ENCODE measurements at places on chromosomes 12 and 14.
A peak's percentile ranks its signal among the peaks of the same experiment; 100 is the strongest.

GRCh38 chr12:77049767-77050353 lies 15.5 kb downstream of the E2F7 start:
- DNase-seq: no peak

GRCh38 chr12:109607618-109608017 lies 34.0 kb downstream of the MVK start:
- DNase-seq: no peak

DNA sequence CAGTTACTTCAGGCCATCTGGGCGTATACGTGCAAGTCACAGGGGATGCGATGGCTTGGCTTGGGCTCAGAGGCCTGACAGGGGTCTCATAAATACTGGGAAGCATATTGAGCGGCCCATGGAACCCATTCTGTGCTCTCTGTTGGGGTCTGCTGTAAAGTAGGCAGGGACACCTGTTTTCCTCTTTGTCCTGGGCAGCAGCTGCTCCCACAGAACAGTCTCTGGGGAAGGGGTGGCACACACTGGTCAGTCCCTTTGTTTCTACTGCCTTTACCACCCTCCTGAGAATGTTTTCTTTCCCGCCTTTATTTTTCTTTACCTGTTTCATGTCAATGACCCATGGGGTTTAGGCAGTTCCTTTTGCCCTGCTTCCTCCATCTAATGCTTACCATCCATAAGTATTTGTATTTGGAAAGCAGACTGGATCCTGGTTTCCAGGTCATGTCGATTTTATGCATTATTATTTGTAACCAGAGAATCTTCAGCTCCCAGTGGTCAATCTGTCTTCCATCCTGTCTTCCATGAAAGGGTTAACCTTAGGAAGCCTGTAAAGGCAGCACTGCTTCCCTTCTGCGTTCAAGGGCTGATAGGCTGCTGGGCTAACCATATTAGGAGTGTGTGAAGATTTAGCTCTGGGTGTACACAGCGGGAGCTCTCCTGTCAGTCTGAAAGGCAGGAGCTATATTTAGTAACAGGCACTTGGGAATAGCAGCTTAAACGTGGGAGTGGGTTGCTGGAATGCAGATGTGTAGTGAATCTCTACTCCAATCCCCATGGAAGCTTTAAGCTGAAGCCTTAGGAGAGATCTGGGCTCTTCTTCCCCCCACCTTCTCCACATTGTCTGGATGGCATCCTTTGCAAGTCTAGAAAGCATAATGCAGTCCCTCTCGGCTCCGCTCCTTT lies 124.0 kb downstream of the DYRK2 start:
- peak; percentile 37 for DNase-seq

GRCh38 chr12:69039911-69040310 lies 106.9 kb upstream of the CPM start:
- no peak for DNase-seq

DNA sequence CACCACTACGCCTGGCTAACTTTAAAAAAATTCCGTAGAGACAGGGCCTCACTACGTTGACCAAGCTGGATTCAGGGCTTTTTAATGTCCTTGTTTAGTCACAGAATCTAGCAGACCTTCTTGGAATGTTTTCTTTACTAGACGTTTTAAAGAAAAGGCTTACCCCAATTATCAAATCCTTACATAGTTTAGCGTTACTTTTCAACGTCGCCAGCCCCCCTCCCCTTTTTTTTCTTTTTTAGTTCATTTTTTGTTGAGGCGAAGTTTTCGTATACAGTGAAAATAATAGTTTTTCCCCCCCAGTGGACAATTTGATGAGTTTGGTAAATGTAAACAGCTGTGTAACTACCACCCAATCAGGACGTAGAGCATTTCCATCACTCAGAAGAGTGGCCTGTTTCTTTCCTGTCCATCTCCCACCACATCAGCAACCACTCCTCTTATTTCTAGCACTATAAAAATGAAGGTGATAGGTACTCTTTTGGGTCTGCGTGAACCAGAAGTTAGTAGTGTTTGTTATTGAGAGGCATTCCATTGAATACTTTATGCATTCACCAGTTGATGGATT lies 753 bp upstream of the DLGAP5 start:
- no peak for DNase-seq

DNA sequence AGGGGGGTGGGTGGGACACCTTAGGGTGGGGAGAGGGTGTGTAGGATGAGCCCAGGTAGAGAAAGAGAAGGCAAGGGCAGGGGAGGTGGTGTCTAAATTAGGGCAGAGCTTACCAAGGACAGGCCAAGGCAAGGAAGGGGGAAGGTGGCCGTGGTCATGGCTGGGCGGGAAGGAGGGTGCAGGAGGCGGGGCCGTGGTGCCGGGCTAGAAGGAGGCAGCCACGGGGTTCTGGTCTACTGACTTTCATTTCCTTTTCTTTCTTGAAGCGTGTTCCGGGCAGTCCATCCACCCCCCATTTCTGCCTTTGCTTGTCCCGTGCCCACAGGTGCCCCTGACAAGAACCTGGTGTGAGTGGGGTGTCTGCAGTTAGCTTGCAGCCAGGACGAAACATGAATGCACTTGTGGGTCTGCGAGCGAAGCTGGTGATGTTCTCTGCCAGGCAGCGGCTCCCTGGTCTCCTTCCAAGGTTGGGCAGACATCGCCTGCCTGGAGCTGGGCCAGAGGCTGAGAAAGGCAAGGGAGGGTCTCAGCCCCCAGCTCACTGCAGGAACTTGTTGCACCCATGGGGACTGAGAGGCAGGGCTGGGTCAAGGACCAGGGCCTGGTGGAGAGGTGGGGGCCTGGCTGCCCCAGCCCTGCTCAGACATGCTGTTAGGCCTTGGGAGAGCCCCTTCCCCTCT lies 58.2 kb downstream of the KIF26A start:
- DNase-seq: no peak

DNA sequence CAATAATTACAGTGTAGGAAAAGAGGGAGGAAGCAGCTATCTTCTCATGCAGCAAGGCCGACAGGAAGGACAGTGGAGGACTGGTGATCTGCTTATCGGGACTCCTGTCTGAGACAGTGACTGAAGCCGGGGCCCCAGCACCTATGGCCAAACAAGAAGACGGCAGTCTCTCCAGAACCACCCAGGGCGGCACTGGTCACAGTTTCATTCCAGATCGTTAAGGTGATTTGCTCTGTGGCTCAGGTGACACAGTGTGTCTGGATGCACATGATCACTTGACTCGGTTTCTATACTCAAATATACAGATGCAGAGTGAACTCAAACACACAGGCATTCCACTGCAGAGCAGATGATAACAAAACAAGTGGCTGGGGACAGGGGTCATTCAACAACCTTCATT lies 52.1 kb upstream of the CORO1C start:
- no peak for DNase-seq

DNA sequence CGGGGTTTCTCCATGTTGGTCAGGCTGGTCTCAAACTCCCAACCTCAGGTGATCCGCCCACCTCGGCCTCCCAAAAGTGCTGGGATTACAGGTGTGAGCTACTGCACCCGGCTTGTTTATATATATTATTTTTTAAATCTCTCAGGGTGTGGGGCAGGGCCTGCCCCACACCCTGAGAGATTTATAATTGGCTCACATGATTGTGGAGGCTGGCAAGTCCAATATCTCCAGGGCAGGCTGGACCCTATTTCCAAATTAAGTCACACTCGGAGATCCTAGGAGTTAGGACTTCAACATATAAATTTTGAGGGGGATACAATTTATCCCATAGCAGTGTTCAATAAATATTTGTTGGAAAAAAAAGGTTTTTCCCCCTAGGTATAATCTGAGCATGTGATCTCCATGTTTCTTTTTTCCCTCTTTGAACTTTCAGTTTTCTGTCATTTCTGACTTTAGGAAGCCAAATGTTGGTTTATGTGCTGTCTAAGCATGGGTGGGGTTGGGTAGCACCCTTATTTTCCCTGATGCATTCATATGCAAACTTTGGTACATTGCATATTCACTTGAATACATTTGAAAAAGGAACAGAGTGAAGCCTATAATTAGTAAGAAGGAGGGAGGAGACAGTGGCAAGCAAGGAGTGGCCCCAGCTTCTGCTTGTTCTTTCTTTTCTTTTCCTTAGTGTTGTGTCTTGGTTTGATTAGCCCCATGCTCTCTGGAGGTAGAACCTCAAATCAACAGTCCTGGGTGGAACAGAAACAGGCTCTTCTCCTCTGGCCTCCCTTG lies 8.7 kb upstream of the A2ML1 start:
- DNase-seq: no peak

GRCh38 chr14:60926002-60926401 lies 54.9 kb downstream of the TRMT5 start:
- DNase-seq: no peak

DNA sequence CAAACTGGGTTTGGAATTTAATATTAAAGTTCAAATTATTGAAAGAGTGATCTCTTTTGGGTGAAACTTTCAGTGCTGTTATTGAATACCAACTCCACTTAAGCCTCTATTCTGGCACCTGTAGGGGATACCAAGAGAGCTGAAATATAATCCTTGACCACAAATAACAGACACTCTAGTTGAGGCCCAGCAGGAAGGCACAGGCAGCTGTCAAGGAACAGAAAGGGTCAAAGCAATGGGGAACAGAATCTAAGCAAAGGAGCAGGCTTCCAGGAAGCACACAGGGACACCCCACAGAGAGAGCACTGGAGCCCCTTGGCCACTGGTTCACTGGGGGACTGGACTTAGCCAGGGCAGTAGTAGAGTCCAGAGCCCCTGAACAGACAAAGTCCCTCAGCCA lies 120.9 kb upstream of the SFSWAP start:
- no peak for DNase-seq

- no peak for DNase-seq
Observed at GRCh38 chr12:44972746-44973421, 78.0 kb downstream of the DBX2 start.

- no peak for DNase-seq
Observed at GRCh38 chr12:22641353-22642053, 16.5 kb downstream of the ETNK1 start.

- no peak for DNase-seq
Observed at GRCh38 chr14:24576771-24577170, 721 bp upstream of the CTSG start.

Measured in femur (tissue), 1 donor.